ENCODE measurements at places on chromosomes 5 and 9.

DNA sequence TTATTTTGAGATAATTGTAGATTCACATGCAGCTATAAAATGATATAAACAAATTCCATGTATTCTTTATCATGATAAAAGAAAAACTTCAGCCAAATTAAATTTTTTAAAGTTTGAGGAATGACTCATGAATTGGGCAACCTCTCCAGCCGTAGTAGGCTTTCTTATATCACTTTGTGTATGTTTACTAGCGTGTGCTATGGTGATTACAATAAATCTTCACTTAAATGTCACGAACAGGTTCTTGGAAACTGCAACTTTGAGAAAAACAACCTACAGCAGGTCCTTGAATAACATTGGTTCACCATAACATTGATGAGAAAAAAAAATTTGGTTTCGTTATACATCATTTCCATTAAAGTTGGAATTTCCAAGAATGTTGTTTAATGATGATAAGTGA is 730.9 kb upstream of the TYRP1 start:
- DNase-seq: no peak

- DNase-seq: no peak
These were observed 360.1 kb upstream of the RIOK2 start for GRCh38 chr5:97543166-97543565.

DNA sequence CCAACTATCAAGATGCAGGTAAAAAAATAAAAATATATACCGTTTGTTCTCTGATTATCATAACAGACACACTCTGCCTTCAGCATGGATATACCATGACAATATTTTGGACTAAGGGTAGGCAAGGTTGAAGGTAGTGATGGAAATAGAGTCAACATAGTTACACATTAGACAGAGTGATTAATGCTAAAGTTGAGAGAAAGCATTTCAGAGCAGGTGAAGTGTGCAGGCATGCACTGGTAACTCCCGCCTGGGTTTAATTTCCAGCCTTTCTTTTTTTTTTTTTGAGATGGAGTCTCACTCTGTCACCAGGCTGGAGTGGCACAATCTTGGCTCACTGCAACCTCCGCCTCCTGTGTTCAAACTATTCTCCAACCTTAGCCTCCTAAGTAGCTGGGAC is 458.5 kb downstream of the TLR4 start:
- no peak for DNase-seq

DNA sequence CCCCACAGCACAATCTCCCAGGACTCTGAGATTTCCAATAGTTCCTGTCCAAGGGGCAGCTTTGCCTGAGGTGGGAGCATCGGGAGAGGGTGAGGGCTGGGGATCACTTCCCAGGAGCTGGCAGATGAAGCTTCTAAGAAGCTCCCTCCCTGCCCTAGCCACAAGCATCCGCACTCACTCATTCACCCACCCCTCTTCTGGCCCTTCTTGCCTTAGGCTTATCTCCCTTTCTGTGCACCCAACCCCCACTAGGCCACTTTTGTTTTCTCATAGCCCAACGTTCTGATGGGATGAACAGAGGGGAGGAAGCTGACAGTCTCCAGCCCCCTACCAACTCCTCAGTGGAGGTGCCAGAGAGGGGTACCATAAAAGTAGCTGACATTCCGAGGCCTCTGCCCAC is 3.7 kb upstream of the PCDH1 start:
- DNase-seq: no peak

Data from stimulated activated CD4-positive, alpha-beta T cell treated with anti-CD3 and anti-CD28 coated beads, Interleukin-12 subunit alpha, Interleukin-12 subunit beta, amount 100 ng/mL, for 24 hours (primary cell).